ENCODE measurements at places on chromosomes 3 and 15. TPM values are rescaled to one million over a fixed set of nuclear protein-coding genes. Genes with fewer than 3 reads are reported as not detected.

UNC13C gene
- not detected for total RNA-seq

GRCh38 chr3:153001210-153002078 lies 160.6 kb upstream of the RAP2B start:
- H3K27me3 ChIP-seq, result peaks cover 27% of the 10 kb centered on the region
- H3K36me3 ChIP-seq, result no peaks in the 10 kb centered on the region
- DNase-seq, result no peak
- peaks cover 2% of the 10 kb centered on the region for H3K4me1 ChIP-seq
- H3K27ac ChIP-seq, result no peak overlapping the region

GRCh38 chr15:74599156-74599555 lies 16.5 kb upstream of the CLK3 start:
- H3K4me3 ChIP-seq, result peak overlapping the region; percentile 96
- H3K27ac ChIP-seq, result peak overlapping the region; percentile 34

GABRR3 gene
- total RNA-seq, result not detected

DNA sequence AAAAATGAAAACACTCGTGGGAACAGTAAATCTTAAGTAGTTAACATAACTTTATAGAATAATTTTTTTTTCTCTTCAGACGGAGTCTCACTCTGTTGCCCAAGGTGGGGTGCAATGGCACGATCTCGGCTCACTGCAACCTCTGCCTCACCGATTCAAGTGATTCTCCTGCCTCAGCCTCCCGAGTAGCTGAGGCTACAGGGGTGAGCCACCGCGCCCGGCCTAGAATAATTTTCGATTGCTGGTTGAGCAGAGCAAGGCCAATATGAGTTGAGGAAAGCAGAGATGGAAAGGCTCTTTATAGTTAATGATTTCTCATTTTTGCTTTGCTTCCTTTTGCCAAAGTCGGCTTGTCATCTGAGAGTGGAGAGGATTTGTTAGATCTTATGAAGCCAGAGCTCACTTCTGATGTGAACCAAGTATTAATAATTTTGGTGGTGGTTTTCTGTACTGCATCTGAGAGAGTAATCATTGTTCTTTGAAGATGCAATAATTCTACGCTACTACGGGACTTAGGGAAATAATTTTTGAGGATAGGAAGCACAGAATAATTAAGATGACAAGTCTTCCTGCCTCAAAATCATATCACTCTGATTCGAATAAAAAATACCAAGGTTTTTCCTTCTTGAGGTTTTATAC lies 1.6 kb upstream of the GOLM2 start:
- peak overlapping the region; percentile 86 for H3K4me3 ChIP-seq
- H3K4me1 ChIP-seq, result peaks cover 31% of the 10 kb centered on the region
- peaks cover 3% of the 10 kb centered on the region for H3K36me3 ChIP-seq

FAM219B gene
- 47.8 TPM for total RNA-seq

DNA sequence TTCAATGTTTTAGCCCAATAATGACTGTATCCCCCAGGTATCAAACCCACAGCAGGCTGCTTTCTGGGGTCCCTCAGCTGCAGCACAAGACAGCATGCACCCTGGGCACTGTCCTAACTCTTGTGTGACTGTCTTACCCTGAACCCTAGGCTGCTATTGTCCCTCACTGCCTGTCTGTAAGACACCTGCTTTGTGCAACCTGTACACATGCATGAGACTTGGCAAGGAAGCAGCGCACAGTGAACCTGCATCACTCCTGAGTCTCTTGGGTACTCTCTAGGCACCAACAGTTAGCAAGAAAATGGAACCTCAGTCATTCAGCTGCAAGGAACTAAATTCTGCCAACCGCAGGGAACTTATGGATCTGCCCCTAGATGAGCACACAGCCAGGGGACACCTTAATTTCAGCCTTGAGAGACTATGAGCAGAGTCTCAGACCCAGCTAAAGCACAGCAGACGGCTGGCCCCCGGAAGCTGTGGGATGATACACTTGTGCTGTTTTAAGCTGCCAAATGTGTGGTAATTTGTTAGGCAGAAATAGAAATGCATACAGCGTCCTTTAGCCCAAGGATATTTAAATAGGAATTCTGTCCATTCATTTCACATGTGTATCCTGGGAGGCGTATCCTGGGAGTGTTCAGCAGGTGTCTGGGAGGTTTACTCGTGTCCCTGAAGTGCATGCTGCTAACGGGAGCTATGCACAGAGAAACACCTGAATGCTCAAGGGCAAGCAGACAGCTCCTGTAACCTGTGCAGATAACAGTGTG lies 223.8 kb downstream of the KLF13 start:
- peaks cover 45% of the 10 kb centered on the region for H3K27me3 ChIP-seq
- H3K4me3 ChIP-seq, result no peak overlapping the region
- H3K4me1 ChIP-seq, result peaks cover 4% of the 10 kb centered on the region
- DNase-seq, result no peak
- H3K36me3 ChIP-seq, result peaks cover 3% of the 10 kb centered on the region

GRCh38 chr3:99410789-99411311 lies 227.5 kb upstream of the COL8A1 start:
- H3K27ac ChIP-seq, result no peak overlapping the region
- H3K4me1 ChIP-seq, result no peaks in the 10 kb centered on the region
- DNase-seq, result no peak

DNA sequence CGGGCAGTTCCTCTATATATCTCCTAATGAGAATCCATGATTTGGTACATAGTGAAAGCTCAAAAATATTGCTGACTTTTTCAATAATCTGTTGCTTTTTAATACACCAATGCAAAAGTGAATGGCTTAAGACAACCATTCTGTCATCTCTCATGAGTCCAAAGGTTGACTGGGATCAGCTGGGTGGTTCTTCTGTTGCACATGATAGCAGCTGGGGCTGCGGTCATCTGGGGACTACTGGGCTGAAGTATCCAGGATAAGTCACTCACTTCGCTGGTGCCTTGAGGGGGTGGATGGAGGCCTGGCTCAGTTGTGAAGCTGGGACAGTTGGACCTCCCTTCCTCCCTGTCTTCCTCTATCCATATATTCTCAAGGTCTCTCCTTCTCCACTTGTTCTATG lies 53.7 kb downstream of the NOX5 start:
- H3K4me1 ChIP-seq, result peaks cover 2% of the 10 kb centered on the region
- no peak for DNase-seq
- H3K27me3 ChIP-seq, result peaks cover 30% of the 10 kb centered on the region
- H3K4me3 ChIP-seq, result no peak overlapping the region
- H3K36me3 ChIP-seq, result no peaks in the 10 kb centered on the region
- H3K27ac ChIP-seq, result no peak overlapping the region

DNA sequence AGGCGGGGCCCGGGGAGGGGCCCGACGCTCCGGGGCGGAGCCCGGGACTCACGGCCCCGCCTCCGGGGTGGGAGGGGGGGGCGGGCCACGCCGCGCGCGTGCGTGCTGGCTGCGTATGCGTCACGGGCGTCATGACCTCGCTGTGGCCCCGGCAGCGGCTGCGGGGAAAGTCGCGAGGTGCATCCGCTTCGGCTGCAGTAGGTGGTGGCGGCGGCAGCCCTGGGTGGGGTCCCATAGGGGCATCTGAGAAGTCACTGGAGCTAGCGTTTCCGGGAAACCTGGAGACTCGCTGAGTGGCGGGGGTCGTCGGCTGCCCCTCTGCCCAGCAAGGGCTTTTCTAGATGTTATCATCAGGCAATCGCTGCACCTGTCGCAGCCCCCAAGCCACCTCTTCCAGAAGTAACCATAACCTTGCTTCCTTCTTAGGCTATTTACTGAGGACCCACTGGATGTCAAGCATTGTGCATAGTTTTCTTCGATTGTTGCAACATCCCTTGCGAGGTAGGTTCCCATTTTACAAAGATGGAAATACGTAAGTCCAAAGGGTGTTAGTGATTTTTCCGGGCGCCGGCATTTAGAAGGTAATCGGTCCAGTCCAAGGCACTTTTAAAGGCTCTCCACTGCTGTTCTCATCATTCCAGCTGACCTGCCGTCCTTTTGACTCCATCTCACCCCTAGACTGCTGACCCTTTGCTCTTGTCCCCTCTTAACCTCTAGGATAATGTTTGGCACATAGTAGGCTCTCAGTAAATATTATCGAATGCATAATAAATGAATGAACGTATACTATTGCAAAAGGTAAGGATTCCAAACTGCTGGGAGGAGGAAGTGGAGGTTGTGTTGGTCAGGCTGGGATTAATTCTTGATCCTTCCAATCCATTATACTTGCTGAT lies at the start of gene GDPGP1:
TSS of gene GDPGP1 (plus strand) at position 114 of the 893 bp plus-strand sequence. CDS start 6,700 bp downstream, outside the sequence.
- DNase-seq, result no peak
- peaks cover 35% of the 10 kb centered on the region for H3K4me1 ChIP-seq
- H3K36me3 ChIP-seq, result peaks cover 6% of the 10 kb centered on the region
- H3K27me3 ChIP-seq, result no peaks in the 10 kb centered on the region
- H3K27ac ChIP-seq, result peak within 1 kb of the TSS; percentile 100

- H3K4me3 ChIP-seq, result no peak overlapping the region
- H3K27ac ChIP-seq, result no peak overlapping the region
- peaks cover 28% of the 10 kb centered on the region for H3K27me3 ChIP-seq
Measured at GRCh38 chr3:127518456-127519081, 72.0 kb downstream of the TPRA1 start.

ADAMTS17 gene
- 10.6 TPM for total RNA-seq

CCDC9B gene
- total RNA-seq, result 5.3 TPM

DNA sequence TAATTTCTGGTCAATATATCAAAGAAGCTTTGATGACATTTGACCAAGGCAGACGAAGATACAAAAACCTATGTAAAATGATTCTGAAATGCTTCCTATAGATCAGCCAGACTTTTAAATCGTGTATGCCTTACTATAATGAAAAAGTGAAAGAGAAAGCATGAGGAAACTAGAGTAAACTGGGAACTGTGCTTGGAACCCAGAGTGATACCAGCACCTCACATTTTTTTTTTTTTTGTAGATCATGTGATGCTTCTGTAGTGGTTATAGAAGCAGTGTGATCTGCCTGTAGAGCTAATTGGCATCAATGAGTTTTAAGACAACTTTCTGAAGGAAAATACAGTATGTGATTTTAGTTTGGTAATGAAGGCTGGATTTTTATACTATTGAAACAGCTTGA lies 150.7 kb downstream of the NLGN1 start:
- no peaks in the 10 kb centered on the region for H3K27me3 ChIP-seq
- no peak overlapping the region for H3K27ac ChIP-seq
- H3K36me3 ChIP-seq, result no peaks in the 10 kb centered on the region
- DNase-seq, result no peak
- H3K4me3 ChIP-seq, result no peak overlapping the region

DNA sequence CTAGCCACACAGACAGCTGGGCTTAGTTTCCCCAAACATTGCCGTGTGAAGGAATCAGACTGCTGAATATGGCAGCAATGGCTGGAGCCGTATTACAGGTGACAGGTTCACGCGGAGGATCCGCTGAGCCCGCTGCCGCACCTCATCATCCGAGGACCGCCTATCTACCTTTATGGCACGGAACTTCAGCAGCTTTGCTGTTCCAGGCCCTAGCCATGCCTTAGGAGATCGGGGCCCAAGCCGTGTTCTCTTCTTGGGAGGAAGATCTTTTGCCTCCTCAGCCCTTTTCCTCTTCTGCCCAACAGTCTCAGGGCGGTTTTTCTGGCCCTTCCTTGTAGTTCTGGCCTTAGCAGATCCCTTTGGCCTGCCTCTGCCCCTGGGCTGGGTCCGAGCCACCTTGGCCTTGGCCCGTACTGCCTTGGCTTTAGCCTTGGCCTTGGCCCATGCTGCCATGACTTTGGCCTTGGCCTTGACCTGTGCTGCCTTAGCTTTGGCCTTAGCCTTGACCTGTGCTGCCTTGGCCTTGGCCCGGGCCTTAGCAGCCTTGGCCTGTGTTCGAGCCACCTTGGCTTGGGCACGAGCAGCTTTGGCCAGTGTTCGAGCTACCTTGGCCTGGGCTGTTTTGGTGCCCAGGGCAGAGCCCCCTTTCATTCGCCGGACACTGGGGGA lies 3.2 kb downstream of the CCDC71 start:
- H3K4me1 ChIP-seq, result peaks cover 21% of the 10 kb centered on the region
- H3K27me3 ChIP-seq, result no peaks in the 10 kb centered on the region
- no peak overlapping the region for H3K27ac ChIP-seq
- H3K36me3 ChIP-seq, result no peaks in the 10 kb centered on the region

CIB2 gene
- 0.65 TPM for total RNA-seq

DNA sequence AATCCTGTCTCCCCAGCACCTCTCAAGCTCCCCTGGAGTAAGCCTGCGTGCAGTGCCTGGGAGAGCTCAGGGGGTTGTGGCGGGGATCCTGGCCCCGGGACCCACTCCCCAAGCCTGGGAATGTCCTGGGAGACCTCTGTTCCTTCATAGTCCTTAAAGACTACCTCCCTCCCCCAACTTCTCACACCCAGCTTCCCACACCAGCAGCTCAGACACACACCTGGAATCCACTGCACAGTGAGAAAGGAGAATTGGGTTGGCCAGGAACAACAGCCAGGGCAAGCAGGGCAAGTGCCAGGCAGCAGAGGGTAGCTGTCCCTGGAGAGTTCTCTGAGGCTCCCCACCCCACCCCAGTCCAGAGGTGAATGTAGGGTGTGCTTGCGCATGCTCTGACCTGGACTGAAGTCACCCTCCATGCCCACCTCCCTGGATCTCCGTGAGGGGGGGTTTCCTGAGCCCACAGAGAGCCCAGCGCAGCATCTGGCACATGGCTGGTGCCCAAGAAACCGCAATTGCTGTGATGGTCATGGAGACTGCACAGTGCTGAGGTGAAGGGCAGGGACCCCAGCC lies 22.2 kb downstream of the PSTPIP1 start:
- DNase-seq, result no peak
- peaks cover 67% of the 10 kb centered on the region for H3K4me1 ChIP-seq
- H3K27ac ChIP-seq, result peak overlapping the region; percentile 99
- H3K4me3 ChIP-seq, result no peak overlapping the region

GRCh38 chr3:196073255-196073753 lies 8.6 kb downstream of the TFRC start:
- no peak overlapping the region for H3K4me3 ChIP-seq
- peaks cover 19% of the 10 kb centered on the region for H3K4me1 ChIP-seq
- H3K36me3 ChIP-seq, result peaks cover 3% of the 10 kb centered on the region
- no peak overlapping the region for H3K27ac ChIP-seq

COL7A1 gene
- total RNA-seq, result 0.73 TPM

DNA sequence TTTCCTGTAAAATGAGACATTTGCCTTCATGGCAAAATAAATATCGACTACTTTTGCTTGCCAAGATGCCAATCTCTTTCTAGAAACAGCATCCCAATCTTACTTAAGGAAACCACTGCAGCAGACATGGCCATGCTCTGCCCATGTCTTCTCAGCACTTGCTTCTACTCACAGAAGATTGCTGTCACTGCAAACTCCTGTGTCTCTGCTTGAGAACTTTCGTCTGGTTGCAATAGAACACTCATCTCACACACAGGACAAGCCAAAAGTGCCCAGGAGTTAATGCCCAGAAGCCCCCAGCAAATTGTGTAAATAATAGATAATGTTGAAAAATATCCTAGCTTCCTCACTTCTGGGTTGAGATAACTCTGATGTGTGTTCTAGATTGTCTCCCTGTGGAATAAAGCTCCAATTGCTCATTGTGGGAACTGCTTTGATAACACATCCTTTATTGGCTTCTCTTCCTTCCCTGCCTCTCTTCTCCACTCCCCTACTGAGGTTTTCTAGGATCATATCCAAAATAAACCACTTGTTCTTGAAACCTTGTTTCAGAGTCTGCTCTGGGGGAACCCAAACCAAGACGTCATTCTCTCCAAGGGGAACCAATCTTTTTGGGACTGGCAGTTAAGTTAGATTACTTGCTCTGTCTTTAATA lies 156.3 kb upstream of the STRIT1 start:
- no peaks in the 10 kb centered on the region for H3K36me3 ChIP-seq
- H3K27me3 ChIP-seq, result no peaks in the 10 kb centered on the region
- H3K4me1 ChIP-seq, result no peaks in the 10 kb centered on the region
- H3K4me3 ChIP-seq, result no peak overlapping the region

Measured in T-helper 17 cell (primary cell).